Stimulated activated CD4-positive, alpha-beta T cell treated with anti-CD3 and anti-CD28 coated beads, Interleukin-1b, Interleukin-23, amount 100 ng/mL, for 24 hours (primary cell): ENCODE measurements at places on chromosomes 5 and 9.

DNA sequence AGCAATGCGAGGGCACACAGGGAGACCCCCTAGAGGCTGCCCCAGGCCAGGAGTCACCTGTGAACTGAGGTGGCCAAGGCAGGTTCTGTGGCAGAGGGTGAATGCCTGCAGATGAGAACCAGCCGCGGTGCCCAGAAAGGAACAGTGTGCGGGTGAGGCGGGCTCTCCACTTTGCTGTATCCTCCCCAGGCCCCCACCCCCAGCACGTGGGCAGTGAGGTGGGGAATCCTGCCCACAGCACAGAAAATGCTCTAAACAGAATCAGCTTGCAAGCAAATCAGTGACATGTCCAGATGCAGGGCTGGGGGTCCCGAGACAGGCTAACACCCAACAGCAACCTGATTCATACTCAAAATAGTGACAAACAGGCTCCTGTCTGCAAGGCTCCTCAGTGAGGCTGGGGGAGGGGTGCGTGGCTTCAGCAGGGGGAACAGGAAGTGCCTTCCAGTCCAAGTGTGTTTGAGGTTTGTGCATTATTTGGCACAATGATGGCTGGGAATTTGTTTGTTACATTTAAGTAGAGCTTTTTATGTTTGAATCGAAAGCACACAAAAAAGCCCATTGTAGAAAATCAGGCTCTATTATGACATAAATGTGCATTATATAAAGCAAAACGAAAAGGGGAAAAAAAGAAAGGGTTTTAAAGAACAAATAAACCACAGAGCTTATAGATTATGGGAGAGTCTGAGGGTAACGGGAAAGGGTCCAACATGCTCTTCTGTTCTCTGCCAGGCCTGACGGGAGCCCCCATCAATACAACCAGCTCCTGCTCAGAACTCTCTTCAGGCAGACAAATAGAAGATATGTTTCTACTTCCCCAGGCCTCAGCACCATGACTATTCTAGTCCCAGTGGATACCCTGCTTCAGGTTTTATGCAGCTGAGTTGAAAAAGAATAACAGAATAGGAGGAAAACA is 201.3 kb downstream of the HSD17B3 start:
- DNase-seq: no peak

GRCh38 chr5:41363343-41363986 is 146.9 kb downstream of the PLCXD3 start:
- no peak for DNase-seq

- no peak for DNase-seq
These were observed 199.0 kb downstream of the CACNA1B start for GRCh38 chr9:138076650-138077009.

GRCh38 chr5:60248901-60249300 is 355.4 kb upstream of the PDE4D start:
- DNase-seq: no peak

DNA sequence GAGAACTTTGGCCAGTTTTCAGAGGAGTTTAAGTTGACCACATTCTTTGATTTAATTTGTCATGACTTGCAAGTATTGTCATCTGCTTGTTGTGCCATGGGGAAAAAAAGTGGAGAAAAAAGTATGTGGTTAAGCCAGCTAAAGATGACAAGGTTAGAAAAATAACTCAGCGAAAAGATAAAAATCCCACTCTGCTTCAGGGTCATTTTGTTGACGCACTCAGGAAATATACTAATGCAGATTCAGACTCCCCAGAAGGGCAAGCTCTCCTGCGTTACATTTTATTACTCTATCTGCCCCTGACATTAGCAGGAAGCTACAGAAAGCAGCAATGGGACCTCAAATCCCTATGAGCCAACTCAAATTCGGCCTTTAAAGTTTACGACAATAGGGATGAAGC is 27.6 kb upstream of the TESK1 start:
- DNase-seq: no peak
